ENCODE measurements at places on chromosomes 4 and X. TPM values are rescaled to one million over a fixed set of nuclear protein-coding genes. Genes with fewer than 3 reads are reported as not detected.

DNA sequence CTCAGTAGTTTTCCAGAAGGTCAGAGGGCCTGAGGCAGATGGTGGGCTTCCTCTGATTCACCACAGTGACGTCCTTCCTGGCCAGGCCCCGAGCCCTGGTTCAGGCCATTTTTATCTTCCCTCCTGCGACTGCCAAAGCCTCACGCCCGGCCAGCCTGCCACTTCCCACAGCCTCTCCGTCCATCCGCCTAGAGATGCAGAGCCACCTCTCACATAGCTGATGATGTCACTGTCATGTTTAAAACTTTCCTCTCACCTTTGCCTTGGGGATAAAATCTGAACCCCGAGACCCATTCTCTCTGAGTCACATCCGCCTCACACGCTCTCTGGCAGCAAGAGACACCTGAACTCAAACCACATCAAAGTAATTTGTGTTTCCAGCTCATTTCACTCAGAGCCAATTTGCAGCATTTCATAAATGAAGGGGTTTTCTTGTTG, 175.3 kb downstream of the QDPR start:
- peak overlapping the region; percentile 60 for H3K4me3 ChIP-seq
- H3K4me1 ChIP-seq, result peaks cover 26% of the 10 kb centered on the region
- peaks cover 4% of the 10 kb centered on the region for H3K36me3 ChIP-seq

DNA sequence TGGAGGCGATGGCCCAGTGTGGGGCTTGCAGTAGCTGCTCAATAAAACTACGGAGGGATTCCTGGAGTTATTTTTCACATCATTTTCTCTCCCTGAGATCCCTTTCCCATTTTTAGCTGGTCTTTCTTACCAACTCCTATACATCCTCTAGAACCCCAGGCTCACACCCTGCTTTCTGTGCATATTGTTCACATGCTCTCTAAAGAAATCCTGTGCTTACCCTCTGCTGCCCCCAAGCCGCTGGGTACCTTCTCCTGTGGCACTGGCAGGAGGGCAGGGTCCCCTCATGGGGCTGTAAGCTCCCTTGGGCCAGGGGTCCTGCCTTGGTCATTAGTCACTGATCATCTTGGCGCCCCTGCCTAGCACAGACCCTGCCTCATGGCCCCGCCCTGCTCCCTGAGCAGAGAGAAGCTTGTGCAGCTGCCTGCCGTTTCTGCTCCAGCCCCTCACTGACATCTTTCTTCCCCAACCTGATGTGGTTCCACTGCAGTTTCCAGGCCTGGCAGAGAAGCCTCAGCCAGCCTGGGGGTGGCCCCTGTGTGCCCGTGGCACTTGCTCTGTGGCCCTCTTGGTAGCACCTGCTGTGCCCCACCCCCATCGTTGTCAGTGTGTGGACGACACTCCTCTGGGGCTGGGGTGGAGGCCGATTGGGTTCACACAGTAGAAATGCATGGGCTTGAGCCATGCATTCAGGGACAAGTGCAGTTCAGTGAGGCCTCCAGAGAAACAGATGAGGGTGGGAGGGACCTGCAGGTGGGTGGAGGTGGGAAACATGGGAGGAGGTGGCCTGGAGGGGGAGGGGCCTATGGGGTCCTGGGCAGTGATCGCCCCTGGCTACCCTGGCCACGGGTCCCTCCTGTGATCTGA, 69.5 kb downstream of the WFS1 start:
- peaks cover 29% of the 10 kb centered on the region for H3K27me3 ChIP-seq
- H3K36me3 ChIP-seq, result no peaks in the 10 kb centered on the region
- no peak overlapping the region for H3K4me3 ChIP-seq
- peaks cover 17% of the 10 kb centered on the region for H3K4me1 ChIP-seq
- no peak overlapping the region for H3K27ac ChIP-seq
- DNase-seq, result no peak

Gene NDP
- not detected for total RNA-seq

DNA sequence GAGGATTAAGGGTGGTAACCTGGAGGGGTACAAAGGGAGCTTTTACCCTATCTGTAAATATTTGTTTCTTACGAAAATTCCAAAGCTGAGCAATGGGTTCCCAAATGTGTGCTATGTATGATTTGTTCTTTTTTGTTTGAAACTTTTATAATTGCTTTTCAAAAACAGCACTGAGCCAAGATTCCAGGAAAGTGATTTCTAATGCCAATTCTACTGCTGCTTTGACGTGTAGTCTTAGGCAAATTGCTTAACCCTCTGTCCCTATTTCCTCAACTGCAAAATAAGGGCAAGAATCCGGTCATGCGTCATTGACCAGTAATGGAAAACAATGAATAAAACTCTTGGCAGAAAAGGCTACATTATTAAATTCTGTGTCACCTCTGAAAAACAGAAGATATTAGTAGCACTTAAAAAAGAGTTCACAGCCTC, 454.7 kb downstream of the IL15 start:
- no peak overlapping the region for H3K27ac ChIP-seq
- H3K4me1 ChIP-seq, result no peaks in the 10 kb centered on the region
- DNase-seq, result no peak
- peaks cover 20% of the 10 kb centered on the region for H3K36me3 ChIP-seq

Gene LRRC66
- 0.31 TPM for total RNA-seq

DNA sequence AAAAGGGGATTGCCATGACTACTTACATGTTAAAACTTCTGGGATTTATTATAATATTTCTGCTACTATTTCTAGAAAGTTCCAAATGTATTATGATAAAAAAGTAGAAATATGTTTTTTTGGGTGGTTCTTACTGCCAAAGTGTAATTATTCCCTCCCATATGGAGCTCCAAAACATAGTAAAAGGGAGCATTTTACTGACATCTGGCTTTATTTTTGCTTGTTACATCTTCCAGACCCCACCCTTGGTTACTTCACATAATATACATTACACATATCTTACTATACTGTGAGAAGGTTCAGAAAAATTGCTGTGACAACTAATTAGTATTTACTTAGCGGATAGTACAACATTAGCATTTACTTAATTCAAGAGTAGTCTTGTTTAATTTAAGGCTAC, 205.1 kb upstream of the TLL1 start:
- H3K27ac ChIP-seq, result no peak overlapping the region
- no peak overlapping the region for H3K4me3 ChIP-seq
- no peaks in the 10 kb centered on the region for H3K27me3 ChIP-seq
- H3K36me3 ChIP-seq, result no peaks in the 10 kb centered on the region
- no peaks in the 10 kb centered on the region for H3K4me1 ChIP-seq

GRCh38 chrX:34487364-34487763, 169.7 kb downstream of the TMEM47 start:
- H3K36me3 ChIP-seq, result no peaks in the 10 kb centered on the region
- no peak for DNase-seq
- H3K4me1 ChIP-seq, result no peaks in the 10 kb centered on the region

- no peaks in the 10 kb centered on the region for H3K36me3 ChIP-seq
- DNase-seq, result no peak
- H3K4me1 ChIP-seq, result no peaks in the 10 kb centered on the region
- H3K27me3 ChIP-seq, result peaks cover 8% of the 10 kb centered on the region
Observed at GRCh38 chr4:170047771-170048354, 21.7 kb upstream of the MFAP3L start.

DNA sequence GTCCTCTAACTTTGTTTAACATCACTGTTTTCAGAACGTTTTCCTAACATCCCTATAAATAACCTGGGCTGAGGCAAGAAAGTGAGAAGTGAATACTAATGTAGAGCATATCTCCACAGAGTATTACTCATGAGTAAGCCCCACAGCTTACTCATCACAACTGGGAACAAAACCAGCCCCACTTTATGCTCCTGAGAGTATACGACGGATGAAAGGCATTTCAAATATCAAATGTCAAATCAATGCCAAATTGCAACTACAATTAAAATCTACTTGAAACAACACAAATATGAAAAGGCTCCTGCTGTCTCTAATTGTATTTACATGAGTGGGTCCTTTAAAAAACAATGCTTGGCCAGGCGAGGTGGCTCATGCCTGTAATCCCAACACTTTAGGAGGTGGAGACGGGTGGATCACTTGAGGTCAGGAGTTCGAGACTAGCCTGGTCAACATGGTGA, 41.2 kb downstream of the SH3RF1 start:
- no peak overlapping the region for H3K4me3 ChIP-seq
- H3K4me1 ChIP-seq, result peaks cover 3% of the 10 kb centered on the region
- no peak overlapping the region for H3K27ac ChIP-seq
- H3K36me3 ChIP-seq, result no peaks in the 10 kb centered on the region

- H3K4me1 ChIP-seq, result no peaks in the 10 kb centered on the region
- no peaks in the 10 kb centered on the region for H3K36me3 ChIP-seq
- H3K4me3 ChIP-seq, result no peak overlapping the region
- H3K27ac ChIP-seq, result no peak overlapping the region
- no peaks in the 10 kb centered on the region for H3K27me3 ChIP-seq
Observed at GRCh38 chr4:158163941-158164767, 8.7 kb downstream of the GASK1B start.

- H3K36me3 ChIP-seq, result peaks cover 27% of the 10 kb centered on the region
- no peak overlapping the region for H3K4me3 ChIP-seq
- peaks cover 7% of the 10 kb centered on the region for H3K4me1 ChIP-seq
- H3K27ac ChIP-seq, result no peak overlapping the region
Observed at GRCh38 chr4:13430834-13431568, 53.1 kb downstream of the RAB28 start.

DNA sequence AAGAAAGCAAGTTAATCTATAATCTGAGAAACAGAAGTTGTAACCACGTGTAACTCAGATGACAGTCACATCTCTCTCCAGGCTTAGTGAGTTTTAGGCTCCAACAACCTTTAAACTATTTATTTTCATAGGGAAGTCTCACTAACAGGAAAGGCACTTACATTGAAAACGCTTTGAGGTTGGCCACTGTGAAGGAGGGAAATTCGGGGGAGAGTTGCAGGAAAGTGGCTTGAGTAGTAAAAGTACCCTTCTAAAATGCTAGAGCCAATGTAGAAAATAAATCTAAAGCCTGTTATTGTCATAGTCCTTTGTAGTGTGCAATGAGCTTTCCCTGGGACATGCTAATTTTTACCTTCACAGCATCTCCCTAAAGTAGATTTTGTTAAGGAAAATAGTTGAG, 995 bp upstream of the NFXL1 start:
- H3K4me3 ChIP-seq, result peak overlapping the region; percentile 92
- peaks cover 8% of the 10 kb centered on the region for H3K36me3 ChIP-seq
- no peak overlapping the region for H3K27ac ChIP-seq
- peaks cover 3% of the 10 kb centered on the region for H3K27me3 ChIP-seq
- peaks cover 16% of the 10 kb centered on the region for H3K4me1 ChIP-seq
- DNase-seq, result no peak

GRCh38 chrX:13985697-13986435, 43.8 kb downstream of the GEMIN8 start:
- H3K36me3 ChIP-seq, result no peaks in the 10 kb centered on the region
- H3K27me3 ChIP-seq, result no peaks in the 10 kb centered on the region
- no peaks in the 10 kb centered on the region for H3K4me1 ChIP-seq
- DNase-seq, result no peak
- H3K27ac ChIP-seq, result no peak overlapping the region
- no peak overlapping the region for H3K4me3 ChIP-seq

DNA sequence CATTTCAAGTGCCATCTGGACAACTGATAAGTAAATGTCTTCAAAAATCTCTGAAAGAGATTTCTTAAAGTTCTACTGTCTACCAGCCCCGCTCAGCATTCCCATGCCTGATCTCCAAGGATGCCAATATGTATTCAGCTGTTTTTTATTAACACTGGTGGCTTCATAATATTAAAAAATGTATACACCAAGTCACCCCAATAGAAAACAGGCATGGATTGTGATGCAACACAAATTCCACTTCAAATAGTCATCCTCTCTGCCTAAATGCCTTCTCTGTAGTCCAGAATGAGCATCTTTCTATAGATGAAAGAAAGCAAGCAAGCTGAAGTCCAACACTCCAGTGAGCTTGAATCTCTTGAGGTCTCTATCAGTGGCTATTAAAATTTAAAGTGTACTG, 152.2 kb upstream of the PPARGC1A start:
- no peak overlapping the region for H3K27ac ChIP-seq
- DNase-seq, result no peak
- H3K27me3 ChIP-seq, result no peaks in the 10 kb centered on the region

Gene TLR3
- total RNA-seq, result 1.8 TPM

DNA sequence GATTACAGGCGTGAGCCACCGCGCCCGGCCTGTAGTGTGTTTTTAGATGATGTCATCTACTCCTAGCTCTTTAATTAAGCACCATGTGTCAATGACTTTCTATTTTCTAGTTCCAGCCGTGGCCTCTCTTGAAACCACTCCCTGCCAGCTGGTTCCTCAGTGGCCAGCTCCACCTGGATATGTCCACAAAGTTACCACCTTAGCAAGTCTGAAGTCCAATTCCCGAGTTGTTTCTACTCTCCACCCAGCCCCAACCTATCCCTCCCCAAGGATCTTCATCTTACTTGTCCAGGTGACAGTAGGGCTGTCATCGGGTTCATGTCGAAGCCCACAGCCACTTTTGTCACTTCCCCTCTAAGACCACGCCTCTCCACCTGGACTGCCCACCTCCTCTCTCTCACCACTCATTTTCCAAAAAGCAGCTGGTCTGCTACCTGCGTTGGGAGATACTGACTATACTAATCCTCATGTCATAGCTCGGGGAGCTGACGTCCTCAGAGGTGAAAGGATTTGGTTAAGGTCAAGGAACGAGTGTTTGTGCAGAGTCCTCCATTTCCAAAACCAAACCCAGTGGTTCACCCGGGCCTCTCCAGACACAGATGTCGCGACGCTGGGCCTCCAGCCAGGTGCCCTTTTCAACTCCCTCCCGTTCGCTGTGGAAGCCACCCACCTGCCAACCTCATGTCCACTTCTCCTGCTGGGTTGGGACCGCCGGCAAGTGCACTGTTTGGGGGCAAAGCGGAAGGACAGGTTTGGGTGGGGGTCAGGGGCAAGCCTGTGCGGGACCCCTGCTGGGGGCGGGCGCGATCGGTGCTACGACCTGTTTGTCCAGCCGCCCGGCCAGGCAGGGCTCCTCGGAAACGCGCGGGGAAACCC, 704 bp downstream of the FAM3A start:
- DNase-seq, result peak; percentile 39
- H3K4me1 ChIP-seq, result peaks cover 25% of the 10 kb centered on the region
- no peaks in the 10 kb centered on the region for H3K27me3 ChIP-seq

GRCh38 chr4:10033191-10033881, 12.0 kb upstream of the SLC2A9 start:
- H3K4me3 ChIP-seq, result peak overlapping the region; percentile 0
- no peaks in the 10 kb centered on the region for H3K36me3 ChIP-seq
- H3K27ac ChIP-seq, result no peak overlapping the region

Gene BEX2
- total RNA-seq, result 15.7 TPM

- no peak overlapping the region for H3K27ac ChIP-seq
- peaks cover 76% of the 10 kb centered on the region for H3K27me3 ChIP-seq
- H3K4me1 ChIP-seq, result peaks cover 17% of the 10 kb centered on the region
- no peak for DNase-seq
Observed at GRCh38 chr4:174209341-174209740, 74.1 kb downstream of the FBXO8 start.

All from activated naive CD8-positive, alpha-beta T cell treated with anti-CD3 and anti-CD28 coated beads, Interleukin-2, amount 10 ng/mL, durations not matched to agents 7 days and 5 days (primary cell).